ENCODE measurements at places on chromosomes 1 and 21. TPM values are rescaled to one million over a fixed set of nuclear protein-coding genes. Genes with fewer than 3 reads are reported as not detected.

The KCNT2 gene
- total RNA-seq = 10.5 TPM

The TMEM183A gene
- total RNA-seq = 48.5 TPM

The GJA5 gene
- 15.4 TPM for total RNA-seq

The GJA8 gene
- total RNA-seq = not detected

The PAX7 gene
- 41.9 TPM for total RNA-seq

The ATP1A4 gene
- 0.62 TPM for total RNA-seq

The HSPB7 gene
- 93.7 TPM for total RNA-seq

The ZBTB7B gene
- total RNA-seq = 24.9 TPM

The PYCR2 gene
- total RNA-seq = 22.1 TPM

The FAM76A gene
- total RNA-seq = 18.1 TPM

The TRIM67 gene
- 0.10 TPM for total RNA-seq

The SLC22A15 gene
- total RNA-seq = 3.6 TPM

The LCE1A gene
- not detected for total RNA-seq

The PTPN7 gene
- total RNA-seq = 1.5 TPM

The CD1B gene
- total RNA-seq = not detected

Measured in tongue (tissue), 3 donors.